ENCODE measurements at places on chromosomes 3 and 15.

GRCh38 chr15:90907838-90908507, 4.9 kb downstream of the MAN2A2 start:
- no peak for DNase-seq

GRCh38 chr3:106421909-106422308, 553.1 kb upstream of the CBLB start:
- peak; percentile 60 for DNase-seq

DNA sequence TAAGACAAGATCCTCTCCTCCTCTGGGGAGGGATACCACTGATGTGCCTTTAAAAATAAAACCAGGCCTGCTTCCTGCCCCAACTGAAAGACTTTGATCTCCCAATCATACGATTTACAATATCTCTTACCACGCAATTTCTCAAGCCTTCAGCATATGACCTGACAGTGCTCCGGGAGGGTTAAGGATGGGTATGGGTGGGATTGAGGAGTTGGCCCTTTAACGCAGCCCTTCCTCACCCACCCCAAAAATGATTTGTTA, 67.4 kb downstream of the LRIG1 start:
- no peak for DNase-seq

DNA sequence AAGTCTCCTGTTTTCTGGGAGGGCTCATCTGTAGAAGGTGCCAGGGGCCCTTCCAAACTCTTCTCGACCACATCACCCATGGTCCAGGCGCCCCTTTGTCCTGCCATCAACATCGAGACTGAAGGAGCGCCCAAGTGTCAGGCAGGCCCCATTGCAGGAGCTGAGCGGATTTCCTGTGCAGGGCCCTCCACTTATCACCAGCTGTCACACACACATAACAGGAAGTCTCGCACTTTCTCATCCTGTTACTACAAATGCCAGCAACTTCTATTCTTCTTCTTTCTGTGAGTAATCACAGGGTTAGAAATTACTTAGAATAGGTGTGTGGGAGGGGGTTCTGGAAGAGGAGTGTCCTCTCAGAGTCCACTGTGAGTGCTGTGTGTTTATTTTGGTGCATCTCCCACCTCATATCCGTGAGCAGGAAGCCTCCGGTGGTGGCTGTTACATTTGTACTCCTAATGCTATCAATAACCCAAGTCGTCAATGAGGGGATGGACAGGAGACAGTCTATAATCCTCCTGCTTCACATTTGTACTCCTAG, at the start of gene KLHL6:
KLHL6 (minus strand) TSS at position 166 of the 541 bp plus-strand sequence; CDS start at position 113, 53 bp downstream.
- no peak for DNase-seq

- DNase-seq: no peak
Measured at GRCh38 chr3:49611719-49612118, 57.4 kb downstream of the BSN start.

GRCh38 chr3:182606905-182607504, 186.3 kb upstream of the ATP11B start:
- DNase-seq: no peak

DNA sequence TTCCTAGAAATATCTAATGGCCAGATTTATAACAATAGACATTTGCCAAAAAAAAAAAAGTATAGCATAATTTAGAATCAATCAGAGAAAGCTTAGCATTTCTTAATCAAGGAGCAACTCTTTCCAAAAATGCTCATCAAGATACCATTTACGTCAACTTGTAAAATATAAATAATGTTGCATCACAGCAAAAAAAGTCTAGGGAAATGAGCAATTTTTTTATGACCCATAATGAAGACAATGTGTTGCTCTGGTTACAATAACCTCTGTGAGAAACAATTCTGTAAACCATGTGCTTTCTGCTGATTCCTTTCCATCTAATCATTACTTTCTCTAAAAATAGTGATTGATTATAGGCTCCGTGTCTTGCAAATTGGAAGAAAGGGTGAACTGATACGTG, 36.3 kb downstream of the KBTBD8 start:
- no peak for DNase-seq

GRCh38 chr3:149894205-149894604, 76.5 kb downstream of the PFN2 start:
- DNase-seq: peak; percentile 38

- DNase-seq: no peak
Measured at GRCh38 chr15:75677465-75678323, 30.0 kb downstream of the SNX33 start.

- DNase-seq: peak; percentile 40
Measured at GRCh38 chr15:76011627-76012551, at the start of gene NRG4. Gene NRG4 (minus strand): TSS chr15:76012424. CDS start chr15:76011230, 1,194 bp downstream.

DNA sequence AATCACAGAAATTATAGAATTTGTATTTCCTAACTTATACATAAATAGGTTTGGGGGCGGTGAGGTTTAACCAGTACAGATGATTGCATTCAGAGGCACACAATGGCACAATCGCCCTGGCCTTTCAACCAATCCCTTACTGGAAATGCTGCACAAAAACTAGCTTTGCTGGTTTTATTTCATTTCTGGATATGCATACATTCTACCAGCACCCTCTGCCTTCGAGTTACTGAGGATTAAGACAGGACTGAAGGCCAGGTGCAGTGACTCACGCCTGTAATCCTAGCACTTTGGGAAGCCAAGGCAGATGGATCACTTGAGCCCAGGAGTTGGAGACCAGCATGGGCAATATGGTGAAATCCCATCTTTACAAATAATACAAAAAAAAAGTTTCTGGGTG, 336.1 kb downstream of the ARRDC4 start:
- no peak for DNase-seq

- no peak for DNase-seq
Measured at GRCh38 chr3:127121885-127122284, 71.0 kb upstream of the PRR23E start.

DNA sequence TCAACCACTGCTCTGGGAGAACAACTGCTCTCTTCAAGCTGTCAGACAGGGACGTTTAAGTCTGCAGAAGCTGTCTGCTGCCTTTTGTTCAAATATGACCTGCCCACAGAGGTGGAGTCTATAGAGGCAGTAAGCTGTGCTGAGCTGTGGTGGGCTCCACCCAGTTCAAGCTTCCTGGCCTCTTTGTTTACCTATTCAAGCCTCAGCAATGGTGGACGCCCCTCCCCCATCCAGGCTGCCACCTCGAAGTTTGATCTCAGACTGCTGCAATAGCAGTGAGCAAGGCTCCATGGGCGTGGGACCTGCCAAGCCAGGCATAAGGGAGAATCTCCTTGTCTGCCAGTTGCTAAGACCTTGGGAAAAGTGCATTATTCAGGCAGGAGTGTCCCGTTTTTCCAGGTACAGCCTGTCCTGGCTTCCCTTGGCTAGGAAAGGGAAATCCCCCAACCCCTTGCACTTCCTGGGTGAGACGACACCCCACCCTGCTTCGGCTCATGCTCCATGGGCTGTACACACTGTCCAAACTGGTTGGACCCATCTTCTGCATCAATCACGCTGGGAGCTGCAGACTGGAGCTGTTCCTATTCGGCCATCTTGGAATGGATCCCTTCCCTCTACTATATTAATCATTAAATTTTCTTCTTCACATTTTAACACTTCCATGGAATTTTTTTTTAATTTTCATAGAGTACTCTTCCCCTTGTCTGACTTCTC, 167.0 kb upstream of the UBE2E2 start:
- no peak for DNase-seq

GRCh38 chr3:59339818-59340217, 290.0 kb upstream of the CFAP20DC start:
- DNase-seq: no peak

- peak; percentile 79 for DNase-seq
Measured at GRCh38 chr3:71258526-71258925, 325.0 kb downstream of the FOXP1 start.

GRCh38 chr15:50181969-50182218, at the start of gene SLC27A2:
Gene SLC27A2 (plus strand): TSS chr15:50182196. CDS start chr15:50182428, 232 bp downstream.
- DNase-seq: no peak

GRCh38 chr3:10942690-10943205, 49.8 kb upstream of the SLC6A1 start:
- DNase-seq: no peak
